ENCODE measurements at places on chromosomes 5 and 9.
A peak's percentile ranks its signal among the peaks of the same experiment; 100 is the strongest.

- no peak for DNase-seq
These were observed 144.3 kb downstream of the EFNA5 start for GRCh38 chr5:107526270-107526937.

GRCh38 chr5:97297063-97297703 lies 114.1 kb upstream of the RIOK2 start:
- DNase-seq = peak; percentile 31

DNA sequence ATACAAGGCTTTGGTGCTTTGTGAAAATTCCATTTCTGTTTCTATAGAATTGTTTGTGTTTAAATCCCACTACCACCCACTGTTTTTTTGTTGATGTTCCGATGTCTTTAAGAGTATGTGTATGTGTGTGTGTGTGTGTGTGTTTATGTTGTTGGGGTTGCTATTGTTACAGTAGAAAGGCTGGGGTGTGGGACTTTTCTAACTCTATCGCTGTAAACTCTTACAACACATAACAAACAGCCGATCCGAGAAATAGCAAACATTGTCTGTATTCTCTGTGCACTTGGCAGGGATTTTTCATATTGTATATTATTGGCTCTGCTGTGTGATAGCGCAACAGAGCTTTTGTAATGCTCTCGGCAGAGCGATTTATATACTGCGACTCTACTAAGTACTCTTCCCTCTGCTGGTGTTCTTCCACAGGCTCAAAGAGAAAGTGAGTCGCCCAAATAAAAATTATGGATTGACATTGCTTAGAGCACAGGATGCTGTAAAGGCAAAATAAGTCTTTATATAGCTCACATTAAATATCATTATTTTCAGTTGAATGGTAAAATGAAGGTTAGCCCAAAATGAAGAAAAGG lies 492.2 kb upstream of the ARRDC3 start:
- no peak for DNase-seq

- no peak for DNase-seq
These were observed 1147.5 kb upstream of the C9orf72 start for GRCh38 chr9:28720746-28721145.

- DNase-seq = no peak
These were observed 56.9 kb downstream of the AP3S1 start for GRCh38 chr5:115898656-115899055.

GRCh38 chr9:96616817-96617438 lies 2.7 kb downstream of the CDC14B start:
- DNase-seq = no peak

DNA sequence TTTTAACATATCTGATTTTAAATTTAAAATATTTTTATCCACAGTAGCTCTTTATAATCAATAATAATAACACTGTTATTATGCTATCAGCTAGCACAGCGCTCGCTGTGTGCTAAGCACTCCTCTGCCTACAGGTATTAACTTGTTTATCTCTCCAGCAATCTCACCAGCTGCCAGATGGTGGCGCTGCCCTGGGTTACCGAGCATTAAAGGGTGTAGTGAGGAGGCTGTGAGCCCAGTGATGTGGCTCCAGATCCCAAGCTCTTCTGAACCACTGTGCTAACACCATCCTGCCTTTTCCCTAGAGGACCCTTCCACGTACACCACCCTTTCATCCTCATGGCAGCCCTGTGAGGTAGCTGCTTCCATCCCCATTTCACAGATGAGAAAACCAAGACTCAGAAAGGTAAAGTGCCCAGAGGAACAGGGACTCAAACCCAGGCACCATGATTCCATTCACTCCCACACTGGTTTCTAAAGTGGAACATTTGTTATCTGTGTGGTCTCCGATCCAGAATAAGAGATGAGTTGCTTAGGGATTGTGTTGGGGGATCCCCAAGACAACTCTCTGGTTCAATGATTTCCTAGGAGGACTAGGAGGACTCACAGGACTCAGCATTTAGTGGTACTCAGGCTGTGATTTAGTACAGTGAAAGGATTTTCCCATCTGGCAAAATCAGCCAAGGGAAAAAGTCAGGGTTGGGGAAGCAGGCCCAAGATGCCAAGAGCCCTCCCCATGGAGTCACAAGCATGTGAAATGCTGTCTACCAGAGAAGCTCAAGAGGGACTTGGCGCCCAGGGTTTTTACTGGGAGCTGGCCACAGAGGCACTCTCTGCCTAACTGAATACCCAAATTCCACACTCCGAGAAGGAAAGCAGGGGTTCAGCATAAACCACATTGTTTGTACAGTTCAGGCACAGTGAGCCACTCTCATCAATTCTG lies 7.0 kb downstream of the IGFBPL1 start:
- no peak for DNase-seq

DNA sequence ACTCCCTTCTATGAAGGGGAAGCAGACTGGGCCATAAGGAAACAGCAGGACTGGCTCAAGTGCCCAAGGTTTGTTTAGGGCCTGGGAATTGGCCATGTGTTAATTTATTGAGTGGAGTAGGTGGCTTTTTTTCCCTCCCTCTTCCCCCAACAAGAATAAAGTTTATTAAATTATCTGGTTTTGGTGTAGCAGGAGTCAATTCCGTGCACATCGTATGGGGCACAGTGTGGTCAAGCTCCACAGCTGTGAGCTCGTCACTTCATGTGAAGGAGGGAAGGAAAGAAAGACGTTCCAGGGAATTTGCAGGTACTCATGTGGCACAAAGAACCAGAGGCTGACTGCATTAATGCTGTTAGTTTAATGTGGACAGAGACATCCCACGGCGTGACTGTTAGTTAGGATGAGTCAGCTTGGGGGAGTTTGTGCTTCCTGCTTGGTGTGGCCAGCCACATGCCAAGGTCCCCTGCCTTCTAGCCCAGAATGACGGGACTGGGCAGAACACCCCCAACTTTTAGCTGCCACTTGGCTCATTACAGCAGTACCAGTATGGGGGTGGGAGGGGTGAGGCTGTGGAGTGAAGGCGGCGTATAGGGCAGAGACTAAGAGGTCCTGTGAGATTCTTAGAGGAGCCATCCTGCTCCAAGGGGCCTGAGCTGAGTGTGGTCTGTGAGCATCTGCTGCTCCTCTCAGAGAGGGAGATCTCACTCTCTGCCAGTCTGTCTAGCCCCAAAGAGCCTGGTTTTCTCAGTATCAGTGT lies 33.2 kb downstream of the CSF1R start:
- peak; percentile 18 for DNase-seq

DNA sequence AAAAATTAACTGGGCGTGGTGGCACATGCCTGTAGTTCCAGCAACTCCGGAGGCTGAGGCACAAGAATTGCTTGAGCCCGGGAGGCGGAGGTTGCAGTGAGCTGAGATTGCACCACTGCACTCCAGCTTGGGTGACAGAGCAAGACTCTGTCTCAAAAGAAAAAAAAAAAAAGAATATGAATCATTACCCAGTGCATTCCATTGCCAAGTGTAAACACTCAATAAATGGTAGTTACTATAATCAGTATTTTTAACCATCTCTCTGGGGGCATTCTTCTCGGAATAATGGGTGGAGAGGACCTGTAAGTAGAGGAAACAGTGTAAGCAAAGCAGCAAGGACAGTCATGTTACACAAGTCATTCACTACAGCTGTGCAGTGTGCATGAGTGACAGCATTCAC lies 13.8 kb upstream of the RANBP17 start:
- DNase-seq = no peak
